Kidney (tissue), 22 donors: ENCODE measurements at places on chromosomes 7 and 10. TPM values are rescaled to one million over a fixed set of nuclear protein-coding genes. Genes with fewer than 3 reads are reported as not detected.

- H3K4me1 ChIP-seq: peaks cover 4% of the 10 kb centered on the region
- H3K36me3 ChIP-seq: no peaks in the 10 kb centered on the region
- H3K27me3 ChIP-seq: no peaks in the 10 kb centered on the region
- H3K27ac ChIP-seq: no peak overlapping the region
These were observed 37.4 kb downstream of the ZNRF2 start for GRCh38 chr7:30321882-30322192.

DNA sequence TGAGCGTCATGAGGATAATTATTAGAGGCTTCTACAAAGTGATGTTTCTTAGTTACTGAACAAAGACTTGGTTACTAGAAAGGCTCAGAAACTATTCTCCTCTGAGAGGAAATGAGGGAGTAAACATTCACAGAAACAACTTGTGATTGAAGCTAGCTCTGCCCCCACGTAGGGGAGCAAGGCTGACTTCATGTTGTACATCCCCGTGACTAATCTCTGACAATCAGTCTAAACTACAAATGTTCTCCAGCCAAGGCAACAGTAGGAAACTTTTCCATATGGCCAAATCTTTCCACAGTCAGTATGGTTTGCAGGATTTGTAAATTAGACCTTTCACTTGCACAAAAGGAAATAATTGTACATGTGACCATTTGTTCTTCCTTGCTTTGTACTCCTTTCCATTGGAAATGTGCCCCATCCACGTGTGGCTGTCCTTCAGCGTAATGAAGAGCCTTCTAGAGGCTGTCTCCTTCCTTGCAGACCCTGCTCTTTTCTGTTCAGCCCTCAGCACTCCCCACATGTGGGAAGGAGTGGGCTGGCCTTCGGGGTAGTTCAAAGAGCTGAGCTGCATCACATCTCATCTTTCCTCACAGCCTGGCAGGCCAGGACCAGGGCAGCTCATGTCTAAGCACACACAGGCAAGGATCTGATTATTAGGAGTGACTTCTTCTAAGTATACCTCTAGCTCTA lies 93.5 kb downstream of the PCGF5 start:
- H3K36me3 ChIP-seq: no peaks in the 10 kb centered on the region
- peak; percentile 18 for DNase-seq
- H3K27me3 ChIP-seq: no peaks in the 10 kb centered on the region
- H3K4me1 ChIP-seq: no peaks in the 10 kb centered on the region
- H3K4me3 ChIP-seq: no peak overlapping the region
- no peak overlapping the region for H3K27ac ChIP-seq

- H3K36me3 ChIP-seq: no peaks in the 10 kb centered on the region
- no peak overlapping the region for H3K27ac ChIP-seq
- DNase-seq: no peak
- H3K27me3 ChIP-seq: no peaks in the 10 kb centered on the region
These were observed 158.4 kb upstream of the ADARB2 start for GRCh38 chr10:1895691-1896090.

DNA sequence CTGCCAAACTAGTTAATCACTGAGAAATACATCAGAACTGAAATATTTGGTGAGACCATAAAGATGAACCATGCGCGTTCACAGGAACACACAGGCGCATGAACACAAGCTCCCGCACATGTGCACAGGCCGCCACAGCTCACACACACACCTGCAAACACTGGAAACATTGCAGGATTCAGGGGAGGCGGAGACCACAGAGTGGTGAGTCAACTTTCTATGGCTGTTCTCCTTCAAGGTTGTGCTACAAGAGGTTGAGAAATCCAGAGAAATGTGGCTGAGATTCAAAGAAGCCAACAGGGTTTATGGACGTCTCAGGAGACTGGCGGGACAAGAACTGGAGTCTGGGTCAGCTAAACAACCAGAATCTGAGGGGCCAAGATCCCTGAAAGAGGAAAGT lies 17.8 kb downstream of the ESYT2 start:
- no peak overlapping the region for H3K27ac ChIP-seq
- DNase-seq: no peak
- peaks cover 3% of the 10 kb centered on the region for H3K36me3 ChIP-seq
- H3K4me3 ChIP-seq: no peak overlapping the region
- peaks cover 11% of the 10 kb centered on the region for H3K4me1 ChIP-seq

The OIT3 gene
- not detected for total RNA-seq

GRCh38 chr7:87337331-87337730 lies 8.1 kb upstream of the CROT start:
- no peaks in the 10 kb centered on the region for H3K36me3 ChIP-seq
- H3K27ac ChIP-seq: no peak overlapping the region
- DNase-seq: no peak
- H3K4me3 ChIP-seq: no peak overlapping the region
- no peaks in the 10 kb centered on the region for H3K27me3 ChIP-seq
- H3K4me1 ChIP-seq: no peaks in the 10 kb centered on the region

DNA sequence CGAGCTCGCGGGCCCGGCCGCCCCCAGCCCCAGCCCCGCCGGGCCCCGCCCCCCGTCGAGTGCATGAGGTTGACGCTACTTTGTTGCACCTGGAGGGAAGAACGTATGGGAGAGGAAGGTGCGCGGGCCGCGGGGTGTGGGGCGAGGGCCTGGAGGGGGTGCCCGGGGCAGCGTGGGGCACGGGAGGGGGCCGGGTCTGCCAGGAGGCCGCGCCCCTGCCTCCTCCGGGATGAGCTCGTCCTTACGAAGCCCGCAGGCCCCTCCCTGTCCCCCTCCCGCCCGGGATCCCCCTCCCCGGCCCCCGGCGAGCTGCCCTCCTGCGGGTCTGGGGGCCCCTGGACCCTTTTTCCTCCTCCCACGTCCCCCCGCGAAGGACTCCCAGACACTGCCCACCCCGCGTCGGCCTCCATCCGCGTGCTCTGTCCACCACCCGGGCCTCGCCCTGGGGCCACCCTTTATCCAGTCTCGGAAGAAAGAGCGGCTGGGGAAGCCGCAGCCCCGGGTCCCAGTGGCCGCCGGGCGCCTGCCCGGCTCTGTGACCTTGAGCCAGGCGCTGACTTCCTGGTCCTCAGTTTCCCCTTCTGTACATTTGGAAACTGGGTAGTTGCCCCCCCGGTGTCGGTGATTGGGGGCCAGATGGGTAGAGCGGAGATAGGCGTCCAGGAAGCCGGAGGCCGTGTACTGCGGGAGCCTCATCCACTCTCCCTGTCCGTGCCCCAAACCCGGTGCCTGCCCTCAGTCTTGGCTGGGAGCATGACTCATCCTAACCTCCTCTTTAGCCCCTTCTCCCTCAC lies 521 bp downstream of the LIMK1 start:
- no peaks in the 10 kb centered on the region for H3K36me3 ChIP-seq
- no peaks in the 10 kb centered on the region for H3K27me3 ChIP-seq
- no peaks in the 10 kb centered on the region for H3K4me1 ChIP-seq
- DNase-seq: peak; percentile 50
- H3K4me3 ChIP-seq: peak overlapping the region; percentile 29

- no peaks in the 10 kb centered on the region for H3K4me1 ChIP-seq
- H3K27ac ChIP-seq: no peak overlapping the region
- H3K36me3 ChIP-seq: no peaks in the 10 kb centered on the region
- no peak for DNase-seq
- no peaks in the 10 kb centered on the region for H3K27me3 ChIP-seq
These were observed 35.3 kb upstream of the ANK3 start for GRCh38 chr10:60424971-60425370.

GRCh38 chr7:55144333-55145317 lies 125.8 kb downstream of the EGFR start:
- H3K27me3 ChIP-seq: no peaks in the 10 kb centered on the region
- peaks cover 3% of the 10 kb centered on the region for H3K36me3 ChIP-seq
- peaks cover 13% of the 10 kb centered on the region for H3K4me1 ChIP-seq
- peak; percentile 67 for DNase-seq
- no peak overlapping the region for H3K4me3 ChIP-seq

DNA sequence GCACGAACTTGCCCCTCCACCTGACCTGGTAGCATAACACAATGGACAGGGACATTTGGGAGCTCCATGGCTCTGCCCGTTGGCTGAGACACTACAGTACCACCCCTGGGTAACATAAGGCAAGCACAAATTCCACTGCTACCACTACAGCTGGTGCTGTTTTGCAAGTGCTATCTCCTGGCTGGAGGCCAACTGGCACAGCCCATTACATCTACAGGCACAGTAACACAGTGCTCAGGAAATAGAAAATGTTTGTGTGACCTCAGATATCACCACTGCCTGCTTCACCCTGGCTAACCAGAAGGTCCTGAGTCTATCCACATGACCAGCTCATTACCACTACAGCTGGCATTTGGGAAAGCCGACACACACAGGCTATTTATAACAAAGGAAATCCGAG lies 631.1 kb upstream of the MBL2 start:
- H3K36me3 ChIP-seq: no peaks in the 10 kb centered on the region
- no peak overlapping the region for H3K4me3 ChIP-seq
- no peak for DNase-seq

DNA sequence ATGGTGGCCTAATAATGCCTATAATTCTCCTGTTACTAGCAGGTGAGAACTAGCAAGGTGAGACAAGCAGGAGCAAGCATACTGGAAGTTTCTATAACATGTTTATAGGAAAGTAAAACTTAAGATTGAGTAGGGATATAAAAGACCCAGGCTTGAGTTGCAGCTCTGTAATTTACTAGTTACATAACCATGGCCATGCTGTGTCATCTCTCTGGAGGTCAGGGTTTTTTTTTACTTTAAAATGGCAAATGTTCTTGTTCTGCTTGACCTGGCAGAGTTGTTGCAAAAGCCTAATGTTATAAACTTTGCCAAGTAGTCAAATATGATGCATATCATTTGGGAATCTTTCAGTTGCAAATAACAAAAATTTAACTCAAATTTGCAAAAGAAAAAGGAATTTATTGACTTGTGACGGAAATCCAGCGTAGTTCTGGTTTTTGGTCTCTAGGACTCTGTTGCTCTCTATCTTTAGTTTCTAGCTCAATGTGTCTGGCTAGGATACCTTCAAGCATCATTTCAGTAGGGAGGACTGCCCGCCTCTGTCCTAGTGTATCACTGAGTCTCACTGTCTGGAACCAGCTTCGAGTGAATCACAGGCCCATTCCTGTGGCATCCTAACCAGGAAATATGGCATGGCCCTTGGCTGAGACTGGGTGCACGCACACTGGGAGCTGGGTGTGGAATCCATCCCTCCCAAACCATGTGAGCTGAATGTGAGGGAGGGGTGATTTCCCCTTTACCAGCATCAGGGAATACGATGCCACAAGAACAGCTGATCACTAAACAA lies 67.9 kb downstream of the ADAM22 start:
- no peaks in the 10 kb centered on the region for H3K27me3 ChIP-seq
- no peaks in the 10 kb centered on the region for H3K4me1 ChIP-seq
- H3K36me3 ChIP-seq: no peaks in the 10 kb centered on the region
- H3K4me3 ChIP-seq: no peak overlapping the region
- DNase-seq: no peak

- DNase-seq: no peak
- H3K27me3 ChIP-seq: no peaks in the 10 kb centered on the region
- no peaks in the 10 kb centered on the region for H3K4me1 ChIP-seq
- H3K36me3 ChIP-seq: no peaks in the 10 kb centered on the region
- no peak overlapping the region for H3K4me3 ChIP-seq
- H3K27ac ChIP-seq: no peak overlapping the region
These were observed 96.9 kb upstream of the HABP2 start for GRCh38 chr10:113455947-113456346.

The GRM3 gene
- not detected for total RNA-seq

DNA sequence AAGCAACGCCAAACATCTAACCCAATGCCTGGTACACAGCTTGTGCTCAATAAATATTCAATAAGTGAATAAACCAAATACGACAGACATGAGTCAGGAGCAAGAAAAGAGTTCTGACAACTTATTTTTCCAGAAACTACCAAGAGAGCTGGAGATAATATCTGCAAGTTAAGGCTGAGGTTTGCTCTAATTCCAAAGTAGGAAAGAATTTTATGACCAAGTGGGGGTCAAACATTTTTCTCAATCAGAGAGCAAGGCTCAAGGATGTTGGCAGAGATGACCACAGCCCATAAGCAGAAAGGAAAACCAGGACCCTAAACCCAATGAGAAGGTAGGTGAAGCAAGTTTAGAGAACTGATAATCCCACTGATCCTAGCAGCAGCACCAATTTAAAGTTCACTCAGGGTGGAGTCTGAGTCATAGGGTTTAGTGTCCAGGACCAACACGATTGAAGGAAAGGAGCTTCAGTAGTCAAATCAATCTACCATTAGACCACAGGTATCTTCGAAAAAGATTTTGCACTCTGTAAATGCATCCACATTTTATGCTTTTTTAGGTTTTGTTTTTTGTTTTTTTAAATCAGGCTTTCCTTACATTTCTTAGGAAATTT lies 49.3 kb upstream of the KCNIP2 start:
- H3K27me3 ChIP-seq: no peaks in the 10 kb centered on the region
- DNase-seq: no peak
- H3K4me3 ChIP-seq: no peak overlapping the region
- H3K4me1 ChIP-seq: no peaks in the 10 kb centered on the region

The LEP gene
- not detected for total RNA-seq

The JAKMIP3 gene
- 0.16 TPM for total RNA-seq

DNA sequence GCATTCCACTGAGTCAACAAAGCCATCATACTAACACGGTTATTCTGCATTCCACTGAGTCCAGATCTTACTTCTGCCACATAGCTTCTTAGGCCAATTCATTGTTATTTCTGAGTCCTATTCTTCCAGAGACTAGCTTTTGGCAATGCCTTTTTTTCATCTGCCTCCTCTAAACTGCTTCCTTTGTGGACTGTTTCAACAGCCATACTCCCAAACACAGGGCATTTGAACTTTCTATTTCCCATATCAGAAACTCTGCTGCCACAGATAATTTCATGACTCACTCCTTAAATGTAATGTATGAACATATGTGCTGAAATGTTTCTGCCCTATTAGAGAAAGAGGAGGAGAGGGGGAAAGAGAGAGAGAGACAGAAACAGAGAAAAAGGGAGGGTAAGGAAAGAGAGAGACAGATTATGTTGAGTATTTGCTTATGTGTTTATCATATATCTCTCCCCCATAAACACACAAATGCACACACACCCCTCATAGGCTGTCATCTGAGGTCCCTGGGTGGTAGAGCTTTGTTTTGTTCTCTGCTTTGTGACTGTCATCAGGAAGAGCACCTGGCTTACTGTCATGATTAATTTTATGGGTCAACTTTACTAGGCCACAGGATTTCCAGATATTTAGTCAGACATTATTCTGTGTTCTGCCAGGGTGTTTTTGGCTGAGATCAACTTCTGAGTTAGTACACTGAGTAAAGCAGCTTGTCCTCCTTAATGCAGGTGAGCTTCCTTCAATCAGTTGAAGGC lies 308.0 kb upstream of the KCND2 start:
- H3K27ac ChIP-seq: no peak overlapping the region
- no peak overlapping the region for H3K4me3 ChIP-seq
- no peaks in the 10 kb centered on the region for H3K4me1 ChIP-seq
- DNase-seq: no peak
- no peaks in the 10 kb centered on the region for H3K36me3 ChIP-seq

DNA sequence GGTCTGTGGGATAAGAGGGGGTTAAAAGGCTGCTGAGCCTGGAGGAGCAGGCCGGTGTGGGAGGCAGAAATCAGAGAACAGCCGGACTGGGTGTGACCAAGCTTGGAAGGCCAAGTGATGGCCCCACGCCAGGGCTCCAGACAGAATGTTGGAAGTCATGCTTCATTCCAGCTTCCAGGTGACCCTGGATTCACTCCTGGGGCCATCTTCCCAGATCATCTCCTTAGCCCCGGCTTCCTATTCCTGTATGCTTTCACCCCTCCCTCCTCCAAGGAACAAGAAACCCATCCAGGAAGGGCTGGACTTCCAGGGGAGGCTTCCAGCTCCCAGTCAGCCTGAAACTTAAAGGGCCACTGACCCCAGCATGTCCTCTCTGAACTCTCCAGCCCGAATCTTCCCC lies 1.0 kb downstream of the INMT start:
- H3K4me1 ChIP-seq: no peaks in the 10 kb centered on the region
- peak overlapping the region; percentile 61 for H3K4me3 ChIP-seq
- DNase-seq: peak; percentile 73
- H3K27me3 ChIP-seq: no peaks in the 10 kb centered on the region
- H3K27ac ChIP-seq: peak overlapping the region; percentile 78
- H3K36me3 ChIP-seq: no peaks in the 10 kb centered on the region

The CHST15 gene
- 39.7 TPM for total RNA-seq
